ENCODE measurements at places on chromosomes 3 and 15.

GRCh38 chr3:34046154-34046553 lies 247.7 kb downstream of the PDCD6IP start:
- no peak for DNase-seq

DNA sequence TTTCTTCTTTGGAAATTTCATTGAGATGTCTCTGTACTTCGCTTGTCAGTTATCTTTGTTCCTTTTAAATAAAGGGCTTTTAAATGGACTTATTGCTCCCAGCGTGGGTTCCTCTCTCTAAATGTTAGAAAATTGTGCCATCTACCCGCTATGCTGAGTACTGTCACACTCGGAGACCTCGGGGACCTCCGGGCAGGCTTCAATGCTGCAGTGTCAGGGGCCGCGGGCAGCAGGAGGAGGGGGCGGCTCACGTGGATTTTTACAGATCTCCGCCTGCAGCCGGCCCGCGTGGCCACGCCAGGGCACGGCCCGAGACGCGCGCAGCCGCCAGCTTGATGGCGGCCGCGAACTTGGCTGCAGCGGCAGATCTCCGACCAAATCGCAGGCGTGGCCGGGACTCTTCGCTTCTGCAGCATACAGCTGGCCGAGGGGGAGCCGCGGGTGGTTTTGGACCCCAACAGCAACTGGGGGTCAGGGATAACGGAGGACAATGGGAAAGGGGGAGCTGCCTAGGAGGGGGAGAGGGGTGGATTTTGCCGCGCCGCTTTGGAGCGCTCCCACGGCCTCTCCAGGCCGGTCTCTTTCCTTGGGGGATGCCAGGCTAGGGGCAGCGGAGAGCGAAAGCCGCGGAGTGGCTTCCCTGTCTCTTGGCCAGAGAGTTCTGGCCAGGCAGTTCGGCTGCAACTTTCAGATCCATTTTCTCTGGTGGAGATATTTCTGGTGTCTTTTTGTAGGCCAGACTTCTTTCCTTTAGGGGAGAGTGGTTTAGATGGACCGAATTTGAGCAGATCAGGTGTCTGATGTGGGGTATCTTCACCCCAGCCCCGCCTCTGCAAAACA lies 15.3 kb downstream of the NR2F2 start:
- no peak for DNase-seq

DNA sequence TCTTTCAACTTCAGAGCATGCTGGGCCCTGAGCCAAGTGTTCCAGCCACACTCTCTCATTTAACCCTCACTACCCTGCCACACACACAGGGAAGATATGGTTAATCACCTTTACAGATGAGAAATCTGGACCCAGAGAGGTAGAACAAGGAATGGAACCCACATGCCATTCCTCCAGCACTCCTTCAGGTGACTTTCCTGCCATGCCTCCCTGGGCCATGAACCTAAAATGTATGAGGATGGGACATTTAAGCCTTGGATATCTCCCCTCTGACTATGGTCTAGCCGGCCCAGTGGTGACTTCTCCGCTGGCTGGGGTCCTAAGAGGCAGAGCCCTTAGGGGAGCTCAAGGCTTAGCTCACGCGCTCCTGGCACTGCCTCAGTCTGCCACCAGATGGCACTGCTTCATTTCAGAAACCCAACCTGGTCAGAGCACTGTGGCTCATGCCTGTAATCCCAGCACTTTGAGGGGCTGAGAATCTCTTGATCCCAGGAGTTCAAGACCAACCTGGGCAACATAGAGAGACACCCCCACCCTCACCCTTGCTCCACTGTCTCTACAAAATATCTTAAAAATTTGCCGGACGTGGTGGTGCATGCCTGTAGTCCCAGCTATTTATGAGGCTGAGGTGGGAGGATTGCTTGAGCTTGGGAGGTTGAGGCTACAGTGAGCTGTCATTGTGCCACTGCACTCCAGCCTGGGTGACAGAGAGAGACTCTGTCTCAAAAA lies 2.2 kb upstream of the DCAF1 start:
- DNase-seq = peak; percentile 72

DNA sequence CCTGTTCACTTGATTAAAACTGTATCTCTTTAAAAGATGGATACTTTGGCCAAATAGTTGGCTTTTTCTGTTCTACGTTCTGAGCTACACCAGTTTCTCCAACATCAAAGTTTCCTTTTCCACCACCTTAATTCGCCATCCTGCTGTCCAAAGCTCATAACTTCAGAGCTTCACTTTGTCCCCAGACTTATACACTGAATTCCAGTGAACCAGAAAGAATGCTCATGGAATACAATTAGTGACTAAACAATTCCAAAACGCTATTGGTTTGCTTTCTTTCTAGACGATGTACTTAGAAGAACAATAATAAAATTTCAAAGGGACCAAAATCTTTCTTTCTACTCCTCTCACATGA lies 23.2 kb downstream of the GPR15 start:
- DNase-seq = no peak

DNA sequence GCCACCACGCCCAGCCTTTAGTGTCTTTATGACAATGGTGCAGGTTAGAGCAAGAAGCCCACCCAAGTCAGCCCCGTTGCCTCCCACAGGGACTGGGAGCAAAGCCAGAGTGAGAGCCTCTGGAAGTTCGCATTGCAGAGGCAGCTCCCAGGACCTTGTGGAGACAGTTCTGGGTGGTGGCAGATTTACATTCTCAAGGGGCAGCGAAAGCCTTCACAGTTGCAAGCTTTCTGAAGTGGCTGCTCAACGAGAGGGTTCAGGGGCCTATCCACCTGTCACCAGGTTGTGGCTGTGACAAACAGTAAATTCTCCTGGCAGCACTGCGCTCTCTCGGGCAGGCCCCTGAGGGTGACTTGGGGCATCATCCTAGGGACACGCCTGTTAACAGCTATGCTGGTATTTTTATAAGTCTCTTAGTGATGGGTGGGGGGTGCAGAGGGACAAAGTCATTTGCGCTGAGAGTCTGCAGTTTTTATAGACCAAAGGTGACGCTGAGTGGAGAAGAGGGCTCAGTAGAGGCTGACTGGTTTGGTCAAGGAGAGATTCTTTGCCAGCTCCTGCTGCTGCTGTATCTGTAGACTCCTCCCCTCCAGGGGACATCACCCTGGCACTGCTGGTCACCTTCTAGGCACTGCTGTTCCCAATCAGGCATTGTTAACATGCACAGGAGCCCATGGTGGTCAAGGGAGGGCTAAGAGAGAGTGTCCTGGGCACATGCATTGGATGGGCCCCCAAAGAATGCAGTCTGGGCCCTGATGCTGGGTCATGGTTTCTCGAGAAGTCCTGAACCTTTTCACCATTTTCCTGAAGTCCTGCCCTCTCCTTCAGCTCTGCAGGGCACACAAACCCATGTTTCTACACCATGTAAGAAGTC lies 57.5 kb upstream of the KLF13 start:
- DNase-seq = peak; percentile 41

GRCh38 chr3:73143821-73144237 lies 82.4 kb downstream of the EBLN2 start:
- peak; percentile 3 for DNase-seq

GRCh38 chr3:118485693-118486092 lies 549.0 kb downstream of the IGSF11 start:
- DNase-seq = no peak

DNA sequence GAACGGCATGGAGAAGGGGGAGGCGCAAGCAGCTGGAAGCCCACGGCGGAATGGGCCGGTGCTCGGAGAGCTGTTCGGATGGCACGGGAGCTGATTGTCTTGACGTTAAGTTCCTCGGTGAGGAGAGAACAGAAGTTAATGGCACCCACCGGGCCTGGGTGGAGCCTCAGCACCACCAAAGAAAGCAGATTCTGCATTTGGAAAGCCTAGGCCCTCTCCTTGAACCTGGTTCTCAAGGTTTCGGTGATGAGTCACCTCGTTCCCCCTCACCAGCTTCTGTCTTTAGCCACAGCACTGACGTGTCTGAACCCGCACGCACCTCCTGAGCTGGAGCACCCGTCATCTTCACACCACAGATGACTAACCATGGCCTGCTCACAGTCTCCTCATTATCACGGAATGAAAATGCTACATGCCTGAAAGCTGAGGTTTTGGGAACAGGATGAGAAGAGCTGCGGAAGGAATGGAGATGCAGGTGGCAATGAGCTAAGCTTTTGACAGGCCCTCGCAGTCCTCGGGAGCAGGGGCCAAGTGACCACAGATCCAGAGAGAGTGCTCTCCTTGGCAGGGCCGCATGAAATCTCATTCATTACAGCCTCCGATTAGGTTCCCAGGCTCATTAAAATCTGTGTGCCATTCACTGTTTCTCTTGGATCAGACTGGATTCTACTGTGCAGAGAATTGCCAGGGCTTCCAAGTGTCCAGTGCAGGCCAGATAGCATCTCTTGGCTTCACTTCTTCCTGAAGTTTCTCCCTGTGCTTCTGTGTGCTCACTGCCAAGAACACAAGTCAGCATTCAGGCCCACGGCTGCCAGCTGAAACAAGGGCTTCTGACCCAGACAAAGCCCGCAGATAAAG lies 96.3 kb upstream of the DLG1 start:
- DNase-seq = no peak
